ENCODE measurements at places on chromosomes 5 and 9.

DNA sequence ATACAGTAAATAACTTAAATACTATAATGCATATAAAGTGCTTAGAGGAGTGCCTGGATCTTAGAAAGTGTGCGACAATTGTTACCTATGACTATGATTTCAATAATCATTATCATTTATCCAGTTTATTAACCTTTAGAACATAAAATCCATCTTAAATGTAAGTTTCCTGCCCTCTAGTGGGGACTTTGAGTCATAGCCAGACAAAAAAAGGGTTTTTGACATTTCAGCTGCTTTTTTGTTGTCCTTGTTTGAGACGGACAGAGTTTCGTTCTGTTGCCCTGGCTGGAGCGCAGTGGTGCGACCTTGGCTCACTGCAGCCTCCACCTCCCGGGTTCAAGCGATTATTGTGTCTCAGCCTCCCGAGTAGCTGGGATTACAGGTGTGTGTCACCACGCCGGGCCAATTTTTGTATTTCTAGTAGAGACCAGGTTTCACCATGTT, 9.7 kb upstream of the C9orf152 start:
- DNase-seq: no peak

DNA sequence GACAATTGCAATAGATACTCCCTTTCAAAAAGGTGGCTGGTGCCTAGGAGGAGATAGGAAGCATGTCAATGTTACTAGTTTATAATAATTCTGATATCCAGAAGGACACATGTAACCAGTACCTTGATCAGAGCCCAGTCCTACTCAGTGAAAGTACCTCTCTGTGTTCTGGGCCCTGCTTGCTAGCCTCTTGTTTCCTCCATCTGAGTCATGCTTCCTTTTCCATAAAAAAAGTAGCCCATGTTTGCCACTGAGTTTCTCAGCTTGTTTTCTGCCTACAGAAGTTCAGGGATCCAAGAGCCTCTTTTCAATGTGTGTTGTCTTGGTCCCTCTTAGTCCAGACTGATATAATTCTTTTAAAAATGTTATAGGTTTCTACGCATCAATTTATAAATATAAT, 149.0 kb downstream of the SSBP2 start:
- no peak for DNase-seq

DNA sequence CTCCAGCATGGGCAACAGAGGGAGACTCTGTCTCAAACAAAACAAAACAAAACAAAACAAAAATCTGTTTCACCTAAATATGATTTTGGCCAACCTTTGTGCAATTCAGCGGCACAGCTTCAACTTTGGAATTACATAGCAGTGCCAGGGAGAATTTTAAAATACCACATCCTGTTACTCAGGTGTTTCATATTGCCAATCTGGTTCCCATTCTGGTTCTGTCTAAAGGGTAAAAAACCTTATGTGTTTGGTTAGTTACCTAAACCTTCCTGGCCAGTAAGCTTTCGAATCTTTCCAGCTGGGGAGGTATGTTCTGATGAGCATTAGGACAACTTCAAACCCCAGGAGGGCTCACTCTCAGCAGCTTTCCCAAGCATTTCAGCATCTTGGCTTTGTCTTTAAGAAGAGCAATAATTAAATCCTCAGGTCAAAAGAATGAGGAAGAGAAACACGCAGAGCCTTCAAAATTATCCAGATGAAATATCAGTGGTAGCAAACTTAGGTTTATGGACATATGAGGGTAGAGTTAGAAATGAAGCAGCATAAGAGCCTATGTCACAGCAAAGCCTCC, 2.7 kb downstream of the DAB2 start:
- no peak for DNase-seq

DNA sequence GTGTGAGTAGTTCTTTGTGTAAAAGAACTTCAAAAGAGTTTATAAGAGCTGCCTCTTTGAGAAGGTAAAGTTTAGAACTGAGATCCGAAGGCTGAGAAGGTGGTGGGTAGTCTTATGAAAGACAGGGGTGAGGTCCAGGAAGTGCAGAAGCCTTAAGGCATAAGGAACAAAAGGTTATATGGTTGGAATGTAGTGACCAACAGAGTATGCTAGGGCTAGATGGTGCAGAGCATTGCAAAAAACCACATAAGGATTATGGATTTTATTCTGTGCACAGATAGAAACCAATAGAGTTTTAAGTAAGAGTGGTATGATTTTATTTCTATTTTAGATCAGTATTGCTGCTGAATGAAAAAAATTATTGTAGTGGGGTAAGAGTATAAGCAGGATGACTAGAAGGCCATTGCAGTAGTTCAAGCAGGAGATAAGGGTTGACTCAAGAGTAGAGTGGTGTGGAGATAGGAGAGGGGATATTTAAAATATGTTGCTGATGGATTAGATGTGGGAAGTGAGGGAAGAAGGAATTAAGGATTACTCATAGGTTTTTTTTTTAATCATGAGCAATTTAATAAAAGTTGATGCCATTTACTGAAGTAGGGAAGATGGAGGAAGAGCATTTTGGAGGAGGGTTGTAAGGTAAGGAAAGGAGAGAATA, 3.7 kb downstream of the RECK start:
- DNase-seq: no peak

- DNase-seq: no peak
These were observed 77.5 kb downstream of the EHMT1 start for GRCh38 chr9:137696136-137696925.

DNA sequence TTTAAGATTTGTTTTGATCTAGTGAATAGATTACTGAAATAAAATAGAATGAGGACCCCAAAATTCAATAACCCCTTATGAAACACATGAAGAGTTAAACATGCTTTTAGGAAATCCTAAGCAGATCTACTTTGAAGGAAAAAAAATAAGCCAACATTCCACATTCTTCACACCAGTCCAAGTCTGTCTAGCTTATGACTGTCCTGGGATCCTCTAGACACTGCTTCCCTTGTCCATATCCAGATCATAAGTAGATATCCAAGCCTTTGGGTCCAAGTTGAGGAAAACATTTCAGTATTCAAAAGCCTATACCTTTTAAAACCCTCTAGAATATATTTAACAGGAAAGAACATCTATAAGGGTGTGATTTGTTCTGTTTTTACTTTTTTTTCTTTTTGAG, 58.8 kb upstream of the MINAR2 start:
- no peak for DNase-seq

GRCh38 chr9:123996731-123997421, 14.7 kb upstream of the LHX2 start:
- no peak for DNase-seq

GRCh38 chr9:135049460-135049859, 38.0 kb upstream of the OLFM1 start:
- no peak for DNase-seq

DNA sequence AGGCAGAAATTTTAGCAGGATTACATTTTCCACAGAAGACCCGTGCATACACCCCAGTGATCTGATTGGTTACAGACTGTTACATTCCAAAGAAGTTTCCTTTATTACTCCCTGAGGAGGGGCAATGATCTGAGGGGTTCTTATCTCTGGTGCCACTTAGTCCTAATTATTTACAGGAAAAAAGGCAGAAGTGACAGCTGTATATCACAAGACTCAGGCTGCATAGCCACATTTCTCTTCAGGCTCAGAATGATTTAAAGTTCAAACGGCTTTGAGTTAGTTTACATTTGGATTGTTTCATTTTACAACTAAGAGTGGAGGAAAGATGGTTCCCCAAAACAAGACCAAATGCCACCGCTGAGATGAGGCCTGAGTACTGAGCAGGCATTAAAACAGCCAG, 17.3 kb downstream of the NAIF1 start:
- DNase-seq: no peak

DNA sequence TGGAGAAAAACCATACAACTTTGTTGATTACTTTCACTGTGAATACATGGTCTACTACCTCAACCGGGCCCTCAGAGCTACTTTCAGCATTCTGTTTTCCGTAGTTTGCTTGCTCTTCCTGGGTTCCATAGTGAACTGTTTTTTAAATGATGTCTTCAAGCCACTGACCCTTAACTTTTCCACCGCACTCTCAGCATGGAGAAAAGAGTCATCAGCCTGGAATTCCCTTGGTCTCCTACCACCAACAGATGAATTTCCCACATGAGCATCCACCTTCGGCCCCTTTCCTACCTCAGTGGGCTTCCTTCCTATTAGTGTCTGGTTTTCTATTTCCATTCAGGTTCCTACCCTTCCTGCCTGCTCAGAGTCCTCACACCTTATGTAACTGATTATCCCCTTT, 135.9 kb upstream of the ADAMTSL1 start:
- no peak for DNase-seq

- no peak for DNase-seq
These were observed 80.7 kb downstream of the OTULIN start for GRCh38 chr5:14745188-14745563.

DNA sequence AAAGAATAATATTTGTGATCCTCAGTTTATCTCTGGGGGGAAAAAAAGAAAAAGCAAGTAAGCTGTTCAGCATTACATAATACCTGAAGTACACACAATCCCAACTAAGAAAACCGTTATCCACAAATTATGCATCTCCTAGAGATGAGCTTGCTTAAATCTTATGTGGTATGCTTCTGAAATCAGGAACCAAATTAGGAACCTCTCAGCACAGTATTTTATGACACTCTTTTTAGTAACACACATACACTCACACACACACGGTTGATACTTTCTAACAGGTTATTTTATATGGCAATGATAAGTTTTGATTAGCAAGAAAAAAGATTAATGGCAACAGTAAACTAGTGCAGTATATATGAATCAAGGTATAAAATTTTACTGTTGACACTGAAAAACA, 1.2 kb upstream of the ZNF510 start:
- DNase-seq: no peak

- no peak for DNase-seq
These were observed 48.2 kb upstream of the PRDM9 start for GRCh38 chr5:23459214-23459613.

GRCh38 chr5:96114736-96115135, 153.1 kb upstream of the ELL2 start:
- no peak for DNase-seq

- no peak for DNase-seq
These were observed 163.7 kb upstream of the KIF2A start for GRCh38 chr5:62142351-62142750.
